ENCODE measurements at places on chromosomes 7 and 10.

DNA sequence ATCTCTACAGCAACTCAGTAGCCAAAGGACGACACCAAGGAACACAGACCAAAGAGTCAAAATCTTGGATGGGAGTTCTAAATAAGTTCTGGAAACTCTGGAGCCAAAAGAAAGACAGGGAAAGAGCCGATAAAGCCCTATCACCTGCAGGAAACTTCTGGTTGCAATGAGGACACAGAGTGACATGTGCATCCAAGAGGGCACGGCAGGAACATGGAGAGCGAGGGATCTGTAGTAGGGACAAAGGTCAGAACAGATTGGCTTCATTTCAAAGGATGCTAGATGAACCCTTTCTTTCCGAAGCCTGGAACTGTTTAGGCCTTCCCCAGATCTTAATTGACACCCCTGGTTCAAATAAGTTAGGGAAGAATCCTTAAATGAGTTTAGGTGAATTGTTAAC, 39.5 kb downstream of the CACNA2D1 start:
- no peak for DNase-seq

DNA sequence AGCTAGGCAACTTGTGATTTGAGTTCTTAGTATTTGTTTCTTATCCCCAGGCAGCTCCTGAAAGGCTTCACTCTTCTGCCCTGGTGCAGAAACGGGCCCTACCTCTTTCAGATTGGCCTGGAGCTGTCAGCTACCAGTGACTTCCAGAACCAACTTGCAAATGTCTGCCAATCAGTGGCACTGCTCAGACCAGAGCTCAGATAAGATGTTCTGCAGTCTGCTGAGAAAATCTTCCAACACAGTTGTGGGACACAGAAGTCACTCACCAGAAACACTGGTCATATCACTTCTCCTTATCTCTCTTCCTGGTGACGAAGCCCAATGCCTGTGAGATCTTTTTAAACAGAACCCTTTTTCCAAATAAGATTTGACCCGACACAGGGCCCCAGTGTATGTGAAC, 81.9 kb upstream of the DUSP5 start:
- no peak for DNase-seq

DNA sequence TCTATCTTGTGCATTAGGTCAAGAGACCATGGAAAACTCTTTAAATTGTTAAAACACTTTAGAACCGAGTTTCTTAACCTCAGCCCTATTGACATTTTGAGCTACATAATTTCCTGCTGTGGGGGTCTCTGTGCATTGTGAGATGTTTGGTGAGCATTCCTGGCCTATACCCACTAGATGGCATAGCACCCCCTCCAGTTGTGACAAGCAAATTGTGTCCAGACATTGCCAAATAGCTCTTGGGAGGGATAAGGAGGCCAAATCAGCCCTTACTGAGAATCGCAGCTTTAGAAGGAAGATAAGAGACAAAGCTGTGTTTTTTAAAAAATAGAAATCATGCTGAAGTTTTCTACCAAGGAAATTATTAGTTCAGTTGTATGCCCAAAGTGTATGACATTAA, 1158.5 kb upstream of the C7orf33 start:
- peak; percentile 69 for DNase-seq

- no peak for DNase-seq
These were observed 46.4 kb upstream of the PPP1R3C start for GRCh38 chr10:91679296-91679695.

- DNase-seq, result no peak
These were observed 34.2 kb upstream of the FAM180A start for GRCh38 chr7:135782801-135783200.

Measured in D341Med (cell line).